ENCODE measurements at places on chromosomes 2 and 18.

DNA sequence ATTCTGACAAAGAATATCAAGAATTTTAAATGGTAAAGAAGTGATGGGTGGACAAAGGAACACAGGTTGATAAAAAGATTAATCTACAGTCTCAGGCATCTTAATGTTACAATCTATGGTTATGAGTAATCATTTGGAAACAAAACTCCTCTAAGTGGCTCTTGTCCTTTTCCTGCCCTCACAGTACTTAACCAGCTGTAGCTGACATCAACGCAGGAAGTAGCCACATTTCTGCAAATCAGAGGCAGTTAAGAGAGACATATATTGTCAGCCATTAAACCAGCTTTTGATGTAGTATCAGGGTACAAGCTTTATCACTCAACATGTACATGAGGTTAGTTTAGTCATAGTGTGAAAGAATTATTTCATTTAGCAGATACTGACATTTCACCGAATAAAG, 244.6 kb downstream of the NR4A2 start:
- no peak for DNase-seq

- DNase-seq: no peak
These were observed 3.3 kb downstream of the CTDSP1 start for GRCh38 chr2:218402911-218403411.

DNA sequence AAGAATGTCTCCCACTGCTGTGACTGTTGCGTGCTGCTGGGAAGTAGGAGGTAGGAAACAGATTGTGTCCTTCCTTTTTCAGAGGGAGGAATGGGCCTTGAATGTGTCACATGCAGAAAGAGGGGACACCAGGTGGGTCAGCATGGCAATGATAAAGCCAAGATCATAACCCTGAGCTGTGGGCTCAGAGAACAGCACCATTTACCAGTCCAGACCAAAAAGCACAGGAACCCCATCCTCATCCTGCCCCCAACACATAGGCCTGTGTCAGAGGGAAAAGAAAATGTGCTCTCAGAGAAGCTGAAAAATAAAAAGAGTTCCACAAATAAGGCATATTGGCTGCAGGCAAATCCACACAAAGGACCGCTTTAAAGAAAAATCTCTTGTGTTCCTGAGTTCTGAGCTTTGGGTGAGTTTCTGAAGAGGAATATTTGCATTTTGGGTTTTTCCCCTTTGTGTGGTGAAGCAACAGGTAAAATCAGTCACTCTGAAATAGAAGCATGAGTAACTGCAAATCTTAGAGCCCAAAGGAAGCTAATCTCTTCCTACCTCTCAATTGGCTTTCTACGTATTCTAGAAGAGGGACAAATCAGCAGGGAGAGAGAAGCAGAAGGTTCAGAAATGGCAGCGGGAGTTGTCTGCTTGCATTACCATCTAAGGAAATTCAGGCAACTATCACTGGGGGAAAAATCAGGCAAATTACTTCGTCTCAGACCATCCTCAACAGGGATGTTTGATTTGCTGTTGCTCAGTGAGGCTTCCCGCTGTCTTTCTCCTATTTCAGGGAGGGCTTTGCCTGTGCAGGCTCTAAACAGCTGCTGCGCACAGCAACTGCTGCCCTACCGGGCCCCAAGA, 106.8 kb downstream of the BCL11A start:
- DNase-seq: no peak

GRCh38 chr2:101827246-101827645, 129.7 kb downstream of the MAP4K4 start:
- DNase-seq: no peak

- no peak for DNase-seq
These were observed 48.0 kb upstream of the RAB1A start for GRCh38 chr2:65177751-65178442.
